ENCODE measurements at places on chromosomes 11 and 22.

GRCh38 chr11:76803023-76803422 is 19.9 kb downstream of the TSKU start:
- no peak for DNase-seq

- DNase-seq, result no peak
Measured at GRCh38 chr11:118321386-118322082, 17.0 kb downstream of the CD3E start.

DNA sequence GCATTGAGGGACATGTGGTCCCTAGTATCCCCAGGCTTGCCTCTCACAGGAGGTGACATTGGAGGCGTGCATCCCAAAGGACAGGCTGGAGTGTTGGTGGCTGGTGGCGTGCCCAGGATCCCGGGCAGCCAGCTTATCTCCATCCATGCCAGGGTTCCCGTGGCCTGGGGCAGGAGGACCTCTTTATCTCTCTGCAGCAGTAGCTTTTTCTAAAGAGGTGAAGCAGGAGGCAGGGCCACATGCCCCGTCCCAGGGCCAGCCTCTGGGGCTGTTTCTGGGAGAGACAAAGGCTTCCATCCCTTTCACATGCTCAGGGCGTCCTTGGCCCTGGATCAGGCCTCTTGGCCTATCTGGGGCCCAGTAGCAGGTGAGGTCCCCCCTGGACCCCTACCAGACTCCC is 19.7 kb downstream of the PARVG start:
- no peak for DNase-seq

GRCh38 chr11:47377571-47378009 is 757 bp downstream of the SPI1 start:
- DNase-seq, result no peak

- peak; percentile 68 for DNase-seq
Measured at GRCh38 chr11:42524534-42525227, 787.1 kb upstream of the API5 start.

GRCh38 chr22:44799077-44799945 is 46.9 kb downstream of the ARHGAP8 start:
- DNase-seq, result no peak

- DNase-seq, result no peak
Measured at GRCh38 chr11:27963370-27963769, 144.6 kb downstream of the KIF18A start.

GRCh38 chr11:87430821-87431220 is 393.1 kb downstream of the TMEM135 start:
- no peak for DNase-seq

DNA sequence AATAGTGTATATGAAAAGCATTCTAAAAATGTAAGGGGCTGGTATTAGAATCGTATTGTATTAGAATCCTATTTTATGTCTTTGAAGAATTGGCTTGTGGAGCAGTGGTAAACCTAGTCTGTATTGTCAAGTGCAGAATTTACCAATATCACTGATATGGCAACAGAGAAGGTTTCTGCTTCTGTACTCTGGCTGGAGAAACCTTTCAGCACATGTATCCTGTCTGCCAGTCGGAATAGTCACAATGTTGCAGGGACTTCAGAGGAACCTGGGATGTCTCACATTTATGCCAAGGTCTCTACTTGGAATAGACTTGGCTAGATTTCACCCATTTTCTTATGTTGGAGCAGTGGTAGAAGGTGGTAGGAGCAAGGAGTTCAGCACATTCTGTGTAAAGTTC is 4.4 kb downstream of the MTMR3 start:
- no peak for DNase-seq

GRCh38 chr11:14904745-14905103 is 12.7 kb upstream of the CYP2R1 start:
- peak; percentile 32 for DNase-seq

DNA sequence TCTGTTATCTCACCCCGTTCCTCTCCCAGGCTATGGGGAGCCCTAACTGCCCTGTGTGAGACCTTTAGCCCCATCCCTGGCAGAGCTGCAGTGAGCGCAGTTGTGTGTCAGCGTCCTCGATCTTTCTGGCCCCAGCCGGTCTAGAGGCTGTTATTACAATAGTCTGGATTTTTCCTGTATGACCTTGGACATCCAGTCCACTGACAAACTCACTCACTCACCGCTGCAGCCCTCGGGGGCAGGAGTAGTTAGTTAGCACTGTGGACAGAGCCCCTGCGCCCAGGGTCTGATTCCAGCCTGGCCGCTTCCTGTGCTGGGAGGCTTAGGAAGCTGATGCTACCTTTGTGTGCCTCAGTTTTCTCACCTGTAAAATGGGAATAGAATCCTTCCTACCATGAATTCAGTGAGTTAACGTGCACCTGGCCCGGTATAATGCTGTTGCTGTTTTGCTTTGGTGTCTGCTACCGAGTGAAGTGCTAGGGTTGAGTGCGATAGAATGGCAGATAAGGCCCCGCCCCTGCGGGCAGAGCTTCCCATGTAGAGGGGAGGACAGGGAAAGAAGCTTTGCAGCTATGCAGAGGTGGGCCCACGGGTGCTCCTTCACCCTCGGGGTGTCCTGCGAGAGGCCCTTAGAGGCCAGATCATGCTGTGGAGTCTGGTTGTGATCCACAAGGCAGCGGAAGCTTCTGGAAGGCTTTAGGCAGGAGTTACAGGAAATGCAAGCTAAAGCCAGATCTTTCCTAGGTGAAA is 3.0 kb downstream of the LRP5 start:
- no peak for DNase-seq

DNA sequence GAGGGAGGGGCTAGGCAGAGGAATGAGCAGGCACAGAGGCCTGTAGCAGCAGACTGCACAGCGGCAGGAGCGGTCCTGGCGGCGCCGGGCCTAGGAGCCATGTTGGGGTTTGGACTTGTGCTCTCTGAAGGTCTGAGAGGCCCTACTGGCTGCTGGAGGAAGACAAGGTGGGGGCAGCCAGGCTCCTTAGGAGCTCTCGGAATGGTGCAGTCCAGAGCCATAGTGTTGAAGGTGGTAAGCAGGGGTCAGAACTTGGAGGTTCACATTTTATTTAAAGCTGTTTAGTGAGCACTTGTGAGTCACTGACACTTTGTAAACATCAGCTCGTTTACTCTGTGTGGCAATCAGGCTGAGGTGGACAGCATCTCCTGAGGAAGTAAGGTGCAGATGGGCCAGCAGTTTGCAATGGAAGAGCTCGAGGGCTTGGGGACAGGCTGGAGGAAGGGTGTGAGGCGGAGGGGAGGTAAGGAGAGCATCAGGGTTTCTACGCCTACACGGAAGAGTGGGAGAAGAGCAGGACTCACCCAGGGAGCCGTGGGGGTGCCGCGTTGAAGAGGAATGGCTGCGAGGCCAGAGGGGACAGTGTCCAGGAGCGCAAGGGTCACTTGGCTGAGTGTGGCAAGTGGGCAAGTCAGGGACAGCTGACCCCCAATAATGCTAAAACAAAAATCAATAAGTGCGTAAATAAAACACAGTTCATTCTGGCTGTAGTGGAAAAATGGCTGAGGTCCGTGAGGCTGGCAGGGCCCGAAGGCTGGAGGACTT is 10.0 kb upstream of the TMEM191C start:
- DNase-seq, result no peak

DNA sequence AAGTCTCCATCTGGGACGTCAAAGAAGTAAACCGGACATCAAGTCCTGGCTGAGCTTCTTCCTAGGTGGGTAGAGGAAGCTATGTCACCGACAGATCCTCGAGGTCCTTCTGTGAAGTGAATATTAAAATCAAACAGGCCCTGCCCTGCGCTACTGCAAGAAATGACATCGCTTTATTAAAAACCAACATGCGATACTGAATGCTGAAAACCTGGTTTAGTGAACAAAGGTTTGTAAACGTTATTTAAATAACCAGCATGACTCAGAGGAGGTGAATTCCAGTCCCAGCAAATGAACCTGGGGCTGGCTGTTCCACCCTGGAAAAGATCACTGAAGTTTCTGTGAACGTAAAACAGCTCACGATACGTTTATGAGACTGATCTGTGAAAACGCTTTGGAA is 645 bp downstream of the RTCB start:
- DNase-seq, result no peak

GRCh38 chr11:75743711-75744563 is 24.6 kb upstream of the DGAT2 start:
- DNase-seq, result no peak

- no peak for DNase-seq
Measured at GRCh38 chr22:37338539-37339246, 56.4 kb downstream of the CYTH4 start.

DNA sequence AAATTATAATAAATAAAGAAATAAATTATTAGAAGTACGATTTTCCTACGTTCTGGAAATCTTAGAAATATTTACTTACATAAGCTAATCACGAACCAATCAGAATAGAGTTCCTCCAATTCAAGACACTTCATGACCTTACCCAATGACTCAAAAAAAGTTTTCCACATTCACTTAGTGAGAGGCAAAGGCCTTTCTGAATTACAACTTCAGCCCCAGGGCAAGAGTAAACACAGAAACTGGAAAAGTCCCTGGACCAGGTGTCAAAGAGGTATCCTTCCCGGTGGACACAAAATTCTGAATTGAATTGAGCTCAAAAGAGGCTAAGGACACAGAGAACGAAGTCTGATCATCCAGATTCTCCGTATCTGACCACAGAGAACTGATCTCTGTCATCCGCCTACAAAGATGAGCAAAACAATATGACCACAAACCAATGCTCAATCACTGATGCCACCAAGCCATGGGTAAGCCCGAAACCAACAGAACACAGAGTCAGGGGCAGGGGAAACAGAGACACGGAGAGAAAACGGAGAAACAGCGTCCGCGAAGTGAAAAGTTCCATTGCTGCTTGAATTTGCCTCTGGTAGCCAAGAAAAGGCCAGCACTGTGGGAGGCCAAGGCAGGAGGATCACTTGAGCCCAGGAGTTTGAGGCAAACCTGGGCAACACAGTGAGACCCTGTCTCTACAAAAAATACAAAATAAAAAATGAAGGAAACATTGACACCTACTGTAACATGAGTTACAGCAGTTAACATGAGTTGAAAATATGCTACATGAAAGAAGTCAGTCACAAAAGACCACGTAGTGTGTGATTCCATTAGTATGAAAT is 6.8 kb downstream of the BID start:
- DNase-seq, result no peak

GRCh38 chr11:117588166-117588810 is 208.7 kb downstream of the DSCAML1 start:
- no peak for DNase-seq

DNA sequence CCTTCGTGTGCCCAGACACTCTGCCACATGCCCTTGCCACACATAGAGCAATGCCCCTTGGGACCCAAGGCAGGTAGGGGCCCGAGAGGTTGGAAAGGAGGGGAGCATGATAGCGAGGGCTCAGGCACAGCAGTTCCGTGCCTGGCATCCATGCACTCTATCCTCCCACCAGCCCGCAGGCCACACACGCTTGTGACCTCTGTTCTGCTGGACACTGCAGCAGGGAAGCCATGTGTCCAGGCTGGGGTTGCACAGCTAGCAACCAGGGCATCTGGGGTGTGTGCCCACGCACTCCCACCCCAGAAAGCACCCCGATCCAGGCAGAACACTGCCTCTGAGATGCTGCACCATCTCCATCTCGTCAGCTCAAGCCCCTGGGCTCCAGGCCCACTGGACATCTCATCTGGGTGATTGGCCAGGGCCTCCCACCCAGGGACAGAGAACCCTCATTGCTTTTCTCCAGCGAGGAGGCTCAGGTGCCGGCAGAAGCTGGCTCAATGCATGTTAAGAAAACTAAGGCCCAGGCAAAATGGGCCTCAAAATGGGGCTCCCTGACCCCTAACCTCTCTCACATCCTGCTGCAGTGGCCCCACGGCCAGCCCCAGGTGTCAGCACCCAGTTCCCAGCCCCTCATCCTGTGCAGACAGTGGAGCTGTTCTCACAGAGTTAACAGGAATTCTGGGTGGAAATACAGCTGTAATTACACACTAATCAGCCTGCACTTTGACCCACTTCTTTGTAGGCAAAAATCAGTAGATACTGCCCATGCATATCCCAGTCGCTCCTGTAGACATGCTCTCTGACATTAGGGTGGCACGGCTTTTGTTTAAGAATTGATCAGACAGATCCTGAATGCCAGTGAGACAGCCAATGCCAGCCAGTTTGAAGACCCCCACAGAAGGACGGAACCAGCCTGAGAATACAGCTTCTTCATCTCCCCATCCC is 173.9 kb upstream of the B3GAT1 start:
- no peak for DNase-seq

DNA sequence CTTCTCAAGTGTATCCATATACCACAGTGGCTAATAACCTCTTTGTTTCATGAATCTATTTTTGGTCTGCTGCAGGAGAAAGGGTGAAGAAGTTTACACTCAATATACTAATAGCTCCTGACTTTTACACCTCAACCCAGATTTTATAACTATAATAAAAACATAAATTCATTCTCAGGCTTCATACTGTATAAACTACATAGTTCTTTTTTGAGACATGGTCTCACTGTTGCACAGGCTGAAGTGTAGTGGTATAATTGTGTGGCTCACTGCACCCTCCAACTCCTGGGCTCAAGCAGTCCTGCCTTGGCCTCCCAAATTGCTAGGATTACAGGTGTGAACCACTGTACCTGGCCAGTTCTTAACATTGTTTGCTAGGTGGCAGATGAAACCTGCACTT is 17.8 kb upstream of the CCDC179 start:
- DNase-seq, result no peak

- no peak for DNase-seq
Measured at GRCh38 chr11:61682093-61682732, 2.0 kb downstream of the DAGLA start.

- no peak for DNase-seq
Measured at GRCh38 chr22:20086763-20087162, 6.7 kb downstream of the DGCR8 start.

DNA sequence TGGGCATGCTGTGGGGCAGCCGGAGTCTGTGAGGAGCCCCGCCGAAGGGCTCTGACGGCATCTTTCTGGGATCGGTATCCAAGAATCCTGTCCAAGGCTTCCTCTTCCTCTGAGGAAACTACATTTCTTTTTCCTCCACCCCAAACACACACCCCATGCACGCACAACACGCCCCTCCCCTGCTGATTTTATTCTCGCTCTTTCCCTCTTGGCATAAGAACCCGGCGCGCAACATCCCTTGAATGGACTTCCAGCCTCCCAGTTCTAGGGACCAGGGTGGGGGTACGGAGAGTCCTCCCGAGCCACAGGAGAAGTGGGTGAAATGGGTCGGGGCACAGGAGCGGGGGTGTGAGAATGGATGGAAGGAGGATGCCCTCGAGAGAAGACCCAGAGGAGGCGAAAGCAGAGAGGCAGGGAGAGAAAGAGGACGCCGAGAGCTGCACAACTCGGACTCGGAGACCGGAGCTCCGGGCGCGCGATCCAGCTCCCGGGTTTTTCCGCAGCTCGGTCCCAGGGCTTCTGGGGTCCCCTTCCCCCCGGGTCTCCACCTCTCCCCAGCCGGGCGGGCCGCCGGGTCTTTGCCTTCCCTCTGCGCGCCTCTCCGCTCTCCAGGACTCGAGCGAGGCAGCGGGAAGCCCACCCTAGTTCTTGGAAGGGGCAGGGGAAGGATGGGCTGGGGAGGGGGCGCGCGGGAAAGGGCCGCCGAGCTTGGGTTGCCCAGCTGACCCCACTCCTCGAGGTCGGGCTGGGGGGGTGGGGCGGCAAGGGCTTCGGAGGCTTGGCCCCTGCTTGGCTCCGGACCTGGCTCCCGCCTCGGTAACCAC is 1.5 kb upstream of the LARGE1 start:
- DNase-seq, result peak; percentile 65

Data from urothelium cell line (cell line).